ENCODE measurements at places on chromosomes 7 and 10.

DNA sequence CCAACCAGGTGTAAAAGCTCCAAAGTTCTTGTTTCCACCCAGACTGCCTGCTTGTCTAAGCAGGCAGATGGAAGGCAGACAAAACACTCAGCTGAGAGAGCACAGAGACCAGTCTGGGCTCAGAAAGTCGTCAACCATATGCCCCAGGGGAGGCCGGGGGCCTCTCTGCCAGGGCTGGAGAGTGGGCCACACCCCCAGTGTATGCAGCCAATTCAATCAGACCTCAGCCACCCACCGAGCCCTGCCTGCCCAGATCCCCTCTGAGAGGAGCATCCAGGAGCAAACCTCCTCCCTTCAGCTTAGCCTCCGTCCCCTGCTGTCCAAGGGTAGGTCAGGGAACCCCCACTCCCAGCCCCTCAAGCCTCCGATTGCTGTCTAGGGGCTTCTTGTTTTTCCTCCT, 196.3 kb downstream of the LSM5 start:
- DNase-seq = no peak

DNA sequence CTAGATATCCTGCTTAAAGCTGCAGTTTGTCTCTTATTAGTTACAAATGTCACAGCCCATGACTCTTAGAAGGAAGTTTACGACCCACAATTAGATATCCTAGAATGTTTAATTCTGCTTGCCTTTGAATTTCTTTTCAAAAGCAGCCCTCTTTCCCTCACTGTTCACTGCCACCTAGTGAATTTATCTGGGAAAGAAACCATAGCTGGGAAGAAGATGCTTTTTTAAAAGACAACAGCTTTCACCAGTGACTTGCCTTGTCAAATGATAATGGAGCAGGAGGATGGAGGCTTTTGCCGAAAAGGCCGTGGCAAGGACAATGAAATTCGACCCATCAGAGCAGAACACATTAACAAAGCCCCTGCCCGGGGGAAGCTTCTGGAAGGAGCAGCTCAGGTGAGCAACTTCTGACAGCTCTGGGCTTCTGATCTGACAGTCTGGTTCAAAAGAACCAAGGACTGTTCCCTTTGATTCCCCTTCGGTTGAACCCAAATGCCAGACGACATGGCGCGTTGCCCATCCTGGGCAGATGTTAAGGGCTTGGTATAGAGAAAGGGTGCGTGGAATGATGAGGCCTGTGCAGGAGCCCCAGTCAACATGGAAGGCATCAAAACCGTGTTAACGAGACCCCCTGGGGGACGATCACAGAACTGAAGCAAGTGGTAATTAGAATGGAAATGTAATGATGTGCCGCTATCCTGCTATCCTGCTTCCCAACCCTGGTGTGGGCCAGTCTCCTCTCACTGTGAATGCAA, 236.8 kb downstream of the FRMD4A start:
- DNase-seq = peak; percentile 17

DNA sequence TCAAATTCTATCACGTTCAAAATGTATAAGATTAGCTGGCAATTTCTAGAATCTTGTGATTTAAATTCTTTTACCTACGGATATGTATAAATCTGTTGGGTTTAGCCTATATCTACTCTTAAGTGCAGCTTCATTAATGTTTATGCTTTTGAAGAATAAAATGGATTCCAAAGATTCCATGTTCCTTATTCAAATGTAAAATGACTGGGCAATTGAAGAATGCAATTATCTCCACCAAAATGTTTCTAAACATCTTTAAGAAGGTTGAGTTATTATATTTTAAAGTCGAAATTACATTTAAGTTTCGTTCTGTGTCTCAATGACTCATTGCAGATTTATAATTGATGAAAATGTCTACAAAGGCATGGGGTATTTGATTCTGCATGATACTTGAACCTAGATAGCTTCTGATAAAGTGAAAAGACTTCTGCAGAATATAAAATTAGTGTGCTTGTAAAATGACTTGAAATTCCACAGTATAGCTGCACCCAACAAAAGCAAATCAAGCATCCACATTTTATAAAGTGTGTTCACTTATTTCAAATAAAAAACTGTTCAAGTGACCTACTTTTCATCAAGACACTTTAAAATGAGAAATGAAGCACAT, 697.0 kb upstream of the PCDH15 start:
- DNase-seq = no peak

- DNase-seq = no peak
These were observed 37.2 kb upstream of the TMEM273 start for GRCh38 chr10:49225218-49225876.

DNA sequence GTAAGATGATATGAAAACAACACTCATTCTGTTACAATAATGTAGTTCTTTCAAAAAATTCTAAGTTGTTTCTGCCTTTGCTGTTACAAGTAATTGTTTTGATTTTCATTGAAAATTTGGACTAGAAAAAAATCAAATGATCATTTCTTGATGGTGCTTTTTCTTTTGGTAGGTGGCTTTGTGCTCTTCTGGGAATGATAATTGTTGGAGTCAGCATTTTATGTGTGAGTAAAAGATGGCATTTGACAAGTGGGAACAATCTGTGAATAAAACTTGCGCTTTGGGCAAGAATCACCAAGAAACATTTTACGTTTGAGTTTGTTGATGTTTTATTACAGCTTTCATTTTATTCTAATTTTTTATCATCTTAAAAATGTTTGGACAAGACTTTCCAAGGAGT, 25.9 kb downstream of the SLC18A2 start:
- no peak for DNase-seq

- no peak for DNase-seq
These were observed 11.3 kb upstream of the SAMD9L start for GRCh38 chr7:93159490-93159889.

DNA sequence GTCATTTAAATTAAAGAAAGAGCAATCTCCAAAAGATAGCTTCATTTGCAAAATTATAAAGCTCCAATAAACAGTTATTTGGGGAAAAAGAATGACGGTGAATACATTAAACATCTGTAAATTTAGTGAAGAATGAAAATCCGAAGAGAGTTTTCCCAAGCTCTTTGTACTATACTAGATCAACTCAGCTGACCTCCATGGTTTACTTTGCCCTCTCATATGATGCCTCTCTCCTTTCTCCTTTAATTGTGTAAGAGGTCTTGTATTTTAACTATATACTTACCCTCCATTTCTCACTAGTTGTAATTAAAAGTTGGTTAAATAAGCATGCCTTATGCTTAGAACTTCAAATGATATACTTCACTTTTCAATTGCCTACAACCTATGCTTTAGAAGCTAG, 125.8 kb downstream of the CACNA2D1 start:
- no peak for DNase-seq

GRCh38 chr10:36766415-36766810, 359.0 kb upstream of the ANKRD30A start:
- DNase-seq = no peak
